Activated CD8-positive, alpha-beta T cell treated with anti-CD3 and anti-CD28 coated beads for 36 hours (primary cell): ENCODE measurements at places on chromosomes 3 and 15.

DNA sequence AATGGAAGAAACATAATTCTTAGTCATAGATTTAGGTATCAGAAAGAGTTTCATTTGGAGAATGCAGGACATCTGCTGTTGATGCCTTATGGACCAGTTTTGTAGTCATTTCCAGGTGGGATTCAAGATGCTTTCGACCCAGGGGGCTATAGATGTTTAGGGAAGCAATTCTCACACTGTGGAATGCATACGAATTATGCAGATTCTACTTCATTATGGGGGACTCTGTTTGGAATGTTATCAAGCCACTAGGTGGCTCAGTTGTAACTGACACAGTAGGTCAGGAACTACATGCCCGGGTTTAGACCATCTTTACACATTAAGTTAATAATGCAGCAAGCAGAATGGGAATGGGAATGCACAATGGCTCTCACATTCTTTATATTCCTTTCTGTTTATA lies 1359.8 kb downstream of the ZPLD1 start:
- DNase-seq, result no peak

DNA sequence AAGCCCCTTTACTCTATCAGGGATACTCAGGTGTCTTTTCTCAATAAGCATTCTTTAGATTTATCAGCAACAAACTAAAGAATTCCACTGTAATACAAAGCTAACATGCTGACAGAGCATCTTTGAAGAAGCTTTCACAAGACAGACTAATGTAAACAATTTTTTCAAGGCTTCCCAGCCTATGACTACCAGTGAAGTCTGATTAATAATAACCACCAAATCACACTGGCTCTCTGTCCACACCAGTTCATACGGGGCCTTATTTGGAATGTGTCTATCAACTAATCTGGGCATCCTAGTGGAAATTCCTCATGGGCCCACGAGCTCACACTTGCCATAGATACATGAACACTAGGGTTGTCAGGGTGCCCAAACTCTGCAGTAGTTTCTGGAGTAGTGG lies 84.5 kb downstream of the EFL1 start:
- DNase-seq, result no peak

DNA sequence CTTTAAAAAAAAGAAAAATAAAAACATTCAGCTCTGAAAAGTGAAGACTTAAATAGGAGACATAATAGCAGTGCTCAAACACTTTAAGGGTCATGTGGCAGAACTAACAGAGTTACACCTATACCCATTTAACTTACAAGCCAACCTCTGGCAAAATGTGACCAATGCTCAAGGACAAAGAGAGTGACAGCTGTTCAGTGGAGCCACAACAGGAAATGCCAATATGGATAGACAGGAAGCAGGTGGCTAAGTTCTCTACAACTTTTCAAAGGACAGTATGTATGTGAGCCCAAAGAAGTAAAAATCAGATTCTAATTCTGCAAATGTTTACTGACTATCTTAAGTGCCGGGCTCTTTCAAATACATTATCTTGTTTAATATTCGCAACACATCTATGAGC lies 3.4 kb downstream of the TMCC1 start:
- peak; percentile 8 for DNase-seq

- no peak for DNase-seq
Observed at GRCh38 chr3:119595639-119596334, 1.9 kb upstream of the PLA1A start.

DNA sequence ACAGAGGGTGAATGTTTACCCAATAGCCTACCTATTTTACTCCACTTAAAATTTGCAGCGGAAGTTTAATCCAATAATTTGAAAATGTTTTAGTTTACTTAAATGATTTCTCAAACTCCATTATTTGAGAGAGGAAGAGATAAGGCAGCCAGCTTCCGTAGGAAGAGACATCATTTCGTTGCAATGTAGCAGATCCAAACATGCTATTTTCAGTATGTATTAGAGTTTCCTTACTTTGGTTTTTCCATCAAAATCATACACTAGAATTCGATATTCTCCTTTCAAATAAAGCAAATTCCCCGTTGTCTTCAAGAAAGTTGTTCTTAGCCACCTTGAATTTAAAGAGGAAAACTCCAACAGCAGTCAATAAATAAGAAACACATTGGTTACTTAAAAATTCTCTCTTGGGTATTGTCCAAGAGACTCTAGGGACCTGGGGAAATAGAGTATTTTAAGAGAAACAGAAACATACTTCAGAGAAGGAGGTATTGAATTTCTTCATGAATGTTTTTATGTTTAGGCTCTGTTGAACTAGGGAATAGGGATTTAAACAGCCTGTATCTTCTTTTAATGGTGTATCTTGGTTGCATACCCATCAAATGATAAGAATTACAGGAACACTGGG lies 324.5 kb upstream of the GBE1 start:
- no peak for DNase-seq

DNA sequence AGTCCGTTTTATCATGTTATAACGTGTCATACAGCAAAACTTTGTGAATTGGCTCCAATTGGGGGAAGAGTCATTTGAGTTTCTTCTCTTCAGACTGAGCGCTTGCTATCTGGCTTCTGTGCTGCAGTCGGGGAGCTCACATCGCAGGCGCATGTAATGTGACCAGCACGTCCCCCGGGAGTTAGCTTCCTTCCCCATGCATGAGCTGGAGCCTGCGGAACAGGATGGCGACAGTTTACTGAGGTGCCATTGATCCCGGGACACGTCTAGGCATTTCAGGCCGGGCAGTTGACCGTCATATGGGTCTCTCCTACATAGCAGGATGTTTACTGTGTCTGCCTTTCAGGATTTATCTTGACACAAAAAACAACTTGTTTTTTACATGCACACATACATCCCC lies 44.8 kb downstream of the CMTM8 start:
- no peak for DNase-seq

DNA sequence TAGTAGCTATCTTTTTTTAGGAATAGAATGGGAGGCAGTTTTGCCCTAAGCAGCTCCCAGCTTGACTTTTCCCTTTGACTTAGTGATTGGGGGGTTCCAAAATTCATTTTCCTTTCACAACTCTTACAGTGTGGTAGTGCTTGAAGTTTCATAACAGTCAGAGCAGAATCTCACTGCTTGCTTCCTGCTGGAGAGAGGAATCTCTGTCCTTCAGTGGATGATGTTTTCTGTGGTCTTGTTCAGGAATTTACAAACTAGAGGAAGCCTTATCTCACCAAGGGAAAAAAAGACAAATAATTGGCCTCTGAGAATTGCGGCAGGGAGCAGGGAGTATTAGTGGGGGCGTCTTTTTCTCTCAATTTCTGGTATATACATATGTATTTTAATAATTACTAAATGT lies 326.6 kb upstream of the C2CD4B start:
- DNase-seq, result no peak
